ENCODE measurements at places on chromosomes 5 and 9.
A peak's percentile ranks its signal among the peaks of the same experiment; 100 is the strongest.

GRCh38 chr5:161299053-161299452 lies 247.5 kb downstream of the GABRB2 start:
- DNase-seq: no peak

DNA sequence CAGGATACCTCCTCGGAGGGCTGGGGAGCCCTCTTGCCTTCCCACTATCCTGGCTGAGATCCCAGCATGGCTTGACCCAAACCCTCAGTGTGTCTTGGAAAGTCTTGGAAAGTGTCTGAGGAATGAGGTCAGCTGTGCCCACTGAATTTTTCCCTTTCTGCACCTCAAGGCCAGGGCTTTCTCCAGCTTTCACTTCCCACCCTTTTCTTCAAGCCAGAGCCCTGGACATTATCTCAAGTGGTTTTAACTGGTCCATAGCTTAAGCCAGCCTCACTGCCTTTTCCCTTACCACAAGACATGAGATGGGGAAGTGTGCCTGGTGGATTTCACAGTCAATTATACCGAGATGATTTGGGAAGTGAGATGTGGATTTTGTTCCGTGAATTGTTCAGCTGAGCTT lies 35.7 kb upstream of the LHX2 start:
- DNase-seq: no peak

DNA sequence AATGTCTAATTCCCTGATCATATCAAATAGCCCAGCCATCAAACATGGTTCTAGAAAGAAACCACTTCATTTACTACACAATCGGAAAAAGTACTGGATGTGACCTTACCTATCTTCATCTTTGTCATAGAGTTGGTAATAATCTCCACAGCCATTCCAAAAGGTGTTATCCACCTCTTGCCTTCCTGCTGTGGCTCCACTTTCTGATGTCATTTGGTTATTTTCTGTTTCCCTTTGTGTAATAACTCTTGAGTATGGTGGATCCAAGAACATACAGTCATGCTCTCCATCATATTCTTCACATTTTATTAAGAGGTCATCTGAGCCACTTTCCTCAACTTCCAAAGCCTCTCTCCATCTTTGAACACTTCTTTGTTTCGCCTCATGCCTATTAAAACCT lies 31.7 kb downstream of the PJA2 start:
- no peak for DNase-seq

DNA sequence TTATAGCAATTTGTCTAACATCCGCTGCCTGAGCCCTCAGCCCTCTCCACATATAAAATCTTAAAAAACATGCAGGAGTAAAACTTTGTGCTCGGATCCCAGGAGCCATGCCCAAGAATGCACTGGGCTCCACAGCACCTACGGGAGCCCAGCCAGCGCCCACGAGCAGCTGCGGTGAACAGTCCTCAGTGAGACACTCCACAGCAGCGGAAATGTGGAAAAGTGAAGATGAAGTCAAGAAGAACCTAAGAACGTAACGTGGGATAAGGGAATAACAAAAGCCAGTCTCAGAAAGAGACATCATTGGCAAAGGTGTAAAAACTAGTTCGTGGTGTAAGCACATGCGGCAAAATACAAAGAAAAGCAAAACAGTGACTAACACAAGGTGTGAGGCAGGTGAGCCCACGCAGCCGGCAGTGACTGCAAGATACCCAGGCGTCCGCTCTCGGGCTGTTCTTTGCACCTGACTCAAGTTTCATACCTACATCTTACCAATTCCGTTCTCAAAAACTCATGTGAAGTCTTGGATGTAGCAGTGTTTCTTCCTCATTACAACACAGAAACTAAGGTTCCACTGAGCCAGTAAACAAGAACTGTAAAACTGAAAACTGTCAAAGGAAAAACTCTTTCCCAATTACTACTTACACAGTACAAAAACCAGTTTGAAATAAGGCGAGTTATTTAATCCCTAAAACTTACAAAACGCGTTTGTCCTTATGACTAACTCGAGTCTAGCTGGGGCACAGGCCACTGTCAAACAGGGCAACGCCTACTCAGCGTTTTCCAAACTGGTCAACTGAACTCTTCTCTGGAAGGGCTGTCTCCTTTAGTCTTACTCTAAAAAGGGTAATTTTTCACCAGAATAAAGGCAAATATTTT lies 1.7 kb downstream of the CAMSAP1 start:
- DNase-seq: peak; percentile 43

DNA sequence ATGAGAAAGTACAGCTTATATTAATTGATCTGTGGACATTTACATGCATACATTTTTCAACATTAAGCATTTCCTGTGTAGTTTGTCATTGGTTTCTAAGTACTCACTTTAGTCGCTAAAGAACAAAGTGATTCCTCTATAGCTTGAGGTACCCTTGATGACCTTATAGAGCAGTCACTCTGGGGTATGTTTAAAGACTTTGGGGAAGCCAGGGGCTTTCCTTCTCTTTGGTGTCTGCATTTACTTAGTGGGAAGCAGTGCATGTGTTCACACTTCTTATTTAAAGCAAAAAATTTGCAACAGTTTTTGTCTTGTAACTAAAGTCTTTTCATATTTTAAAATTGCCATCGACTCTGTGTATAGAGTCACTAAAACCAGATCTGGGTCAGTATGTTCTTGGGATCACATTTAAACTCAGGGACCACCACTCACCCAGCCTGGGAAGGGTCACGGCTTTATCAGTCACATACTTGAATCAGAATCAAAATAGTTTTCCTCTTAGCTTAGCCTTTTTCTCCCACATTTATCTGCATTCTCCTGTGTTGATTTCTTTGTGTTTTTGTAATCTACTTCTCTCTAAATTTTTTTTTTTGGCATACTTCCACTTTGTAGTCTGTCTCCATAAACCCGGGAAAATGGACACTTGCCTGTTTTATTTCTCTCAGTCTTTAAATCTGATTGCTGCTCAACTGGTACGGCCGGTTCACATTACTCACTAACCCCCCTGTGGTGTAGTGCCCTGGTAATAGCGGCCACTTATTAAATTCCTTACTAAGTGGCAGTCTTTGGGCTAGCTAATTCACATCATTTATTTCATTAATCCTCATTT lies 143.9 kb upstream of the FBN2 start:
- no peak for DNase-seq

DNA sequence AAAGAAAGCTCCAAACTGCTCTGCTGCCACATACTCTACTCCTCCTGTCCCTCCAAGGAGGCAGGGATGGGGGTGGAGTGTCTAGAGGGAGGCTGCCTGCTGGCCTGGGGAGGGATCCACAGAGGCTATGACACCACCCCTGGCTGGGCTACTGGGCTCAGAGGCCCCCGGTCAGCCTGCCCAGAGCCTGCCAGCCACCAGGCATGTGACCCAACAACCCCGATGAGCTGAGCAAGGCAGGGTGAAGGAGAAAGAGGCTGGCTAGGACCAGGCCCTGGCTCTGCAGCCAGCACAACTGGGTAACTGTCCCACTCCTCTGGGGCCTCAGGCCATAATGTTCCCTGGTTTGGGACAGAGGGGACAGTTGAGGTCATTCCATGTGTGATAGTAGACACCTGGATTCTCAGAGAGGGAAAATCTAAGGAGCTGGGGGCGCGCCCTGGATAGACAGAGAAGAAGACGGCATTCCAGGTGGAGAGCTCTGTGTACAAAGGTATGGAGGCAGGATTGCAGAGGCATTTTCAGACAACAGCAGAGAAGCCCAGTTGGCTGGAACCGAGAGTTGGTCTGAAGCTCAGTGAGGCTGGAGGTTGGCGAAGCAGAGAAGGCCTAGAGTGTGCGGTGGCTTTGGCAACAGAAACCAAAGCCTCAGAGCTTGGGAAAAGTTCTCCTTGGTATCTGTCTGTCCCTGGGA lies 33.8 kb upstream of the IL17B start:
- no peak for DNase-seq

DNA sequence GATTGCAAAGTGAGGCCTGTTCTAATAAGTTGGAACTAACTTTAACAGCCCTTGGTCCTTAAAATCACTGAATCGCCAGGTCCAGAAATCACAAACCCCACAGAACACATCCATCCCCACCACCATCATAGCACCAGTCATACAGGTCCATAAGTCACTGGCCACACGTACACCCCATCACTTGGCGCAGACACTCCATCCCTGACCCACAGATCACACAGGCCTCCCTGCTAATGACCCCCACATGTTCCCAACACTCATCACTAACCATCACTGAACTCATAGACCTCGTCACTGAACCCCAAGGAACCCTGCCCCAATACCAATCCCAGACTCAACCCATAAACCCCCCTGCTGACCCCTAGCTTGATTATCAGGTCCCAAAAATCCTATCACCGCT lies 41.2 kb upstream of the ZNF300 start:
- no peak for DNase-seq

GRCh38 chr9:133676450-133676849 lies 40.3 kb downstream of the DBH start:
- no peak for DNase-seq

- DNase-seq: no peak
Measured at GRCh38 chr9:130477564-130477963, 32.8 kb downstream of the ASS1 start.

DNA sequence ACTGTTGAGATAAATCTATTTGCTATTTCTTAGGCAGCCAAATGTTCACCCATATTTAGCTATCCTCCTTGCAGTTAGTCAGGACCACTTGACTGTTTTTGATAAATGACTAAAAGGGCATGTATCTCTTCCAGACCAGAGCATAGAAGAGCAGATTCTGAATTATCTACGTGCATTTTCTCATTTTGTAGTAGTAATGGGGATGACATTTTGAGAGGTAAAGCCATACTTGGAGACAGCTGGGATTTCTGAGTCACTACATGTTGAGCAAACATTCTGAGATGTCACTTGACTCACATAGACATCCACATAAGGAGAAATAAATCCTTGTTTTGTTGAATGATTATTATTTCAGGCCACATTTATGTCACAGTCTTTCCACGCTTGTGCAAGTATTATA lies 297.6 kb downstream of the CDH10 start:
- no peak for DNase-seq

DNA sequence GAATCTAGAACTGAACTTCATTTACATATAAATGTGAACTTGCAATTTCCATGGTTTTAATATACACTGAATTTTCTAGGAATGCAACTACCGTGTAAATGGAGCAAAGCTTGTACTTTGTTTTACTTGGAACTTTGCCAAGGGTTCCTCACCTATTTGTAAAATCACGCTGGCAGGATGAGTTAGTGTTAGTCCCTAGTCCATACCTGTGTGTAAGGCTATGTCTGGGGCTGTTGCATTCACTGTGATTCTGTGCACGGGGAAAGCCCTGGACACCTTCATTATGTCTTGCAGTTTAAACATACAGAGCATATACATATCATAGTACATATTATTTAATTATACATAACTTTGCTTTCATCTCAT lies 119.9 kb downstream of the PAX5 start:
- DNase-seq: no peak

DNA sequence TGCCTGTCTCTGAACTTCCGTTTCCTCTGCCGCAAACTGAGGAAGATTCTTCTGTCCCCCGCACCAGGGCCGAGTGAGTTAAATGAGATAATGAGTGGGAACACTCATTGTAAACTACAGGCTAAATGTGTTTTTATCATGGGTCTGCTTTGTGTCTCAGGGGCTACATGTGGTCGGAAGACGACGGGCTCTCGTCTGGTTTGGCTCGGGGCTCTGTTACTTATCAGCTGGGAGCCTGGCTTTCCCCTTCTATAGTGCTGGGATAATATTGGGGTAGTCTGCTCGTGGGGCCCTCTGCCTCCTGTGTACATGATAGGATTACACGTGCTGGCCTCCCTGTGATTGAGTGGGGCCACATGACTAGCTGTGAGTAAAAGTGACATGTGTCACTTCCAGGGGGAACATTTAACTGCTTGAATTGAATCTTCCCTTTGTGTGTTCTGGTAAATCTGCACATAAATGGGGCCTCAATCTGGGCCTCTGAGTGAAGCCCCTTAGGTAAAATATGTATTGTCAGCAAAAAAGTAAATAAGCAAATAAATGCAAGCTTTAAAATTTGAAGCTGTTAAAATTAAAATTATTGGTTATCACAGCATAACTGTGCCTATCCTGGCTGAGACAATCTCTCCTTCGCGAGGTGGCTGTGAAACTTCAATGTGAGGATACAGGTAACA lies 86.9 kb upstream of the SH3PXD2B start:
- DNase-seq: no peak

DNA sequence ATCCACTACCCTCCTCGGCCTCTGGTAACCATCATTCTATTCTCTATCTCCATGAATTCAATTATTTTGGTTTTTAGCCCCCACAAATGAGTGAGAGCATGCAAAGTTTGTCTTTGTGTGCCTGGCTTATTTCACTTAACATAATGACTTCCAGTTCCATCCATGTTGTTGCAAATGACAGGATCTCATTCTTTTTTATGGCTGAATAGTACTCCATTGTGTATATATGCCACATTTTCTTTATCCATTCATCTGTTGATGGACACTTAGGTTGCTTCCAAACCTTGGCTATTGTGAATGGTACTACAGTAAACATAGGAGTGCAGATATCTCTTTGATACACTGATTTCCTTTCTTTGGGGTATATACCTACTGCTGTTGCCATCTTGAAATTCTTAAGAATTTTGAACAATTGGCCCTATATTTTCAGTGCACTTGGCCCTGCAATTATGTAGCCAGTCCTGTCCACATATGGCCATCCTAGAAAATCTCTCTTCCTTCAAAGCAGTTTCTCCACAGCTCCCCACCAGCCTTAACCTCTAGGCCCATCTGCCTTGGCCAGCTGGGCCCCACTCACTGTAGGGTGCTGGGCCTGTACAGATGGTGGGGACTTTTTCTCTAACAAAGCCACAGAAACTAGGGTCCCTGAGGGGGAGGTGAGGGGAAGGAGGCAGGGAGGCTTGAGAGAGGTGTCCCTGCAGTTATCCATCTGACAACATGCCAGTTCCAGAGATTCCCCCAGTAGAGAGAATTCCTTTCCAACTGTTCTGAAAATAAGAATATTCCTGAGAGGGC lies 81.9 kb upstream of the LHFPL2 start:
- DNase-seq: no peak

DNA sequence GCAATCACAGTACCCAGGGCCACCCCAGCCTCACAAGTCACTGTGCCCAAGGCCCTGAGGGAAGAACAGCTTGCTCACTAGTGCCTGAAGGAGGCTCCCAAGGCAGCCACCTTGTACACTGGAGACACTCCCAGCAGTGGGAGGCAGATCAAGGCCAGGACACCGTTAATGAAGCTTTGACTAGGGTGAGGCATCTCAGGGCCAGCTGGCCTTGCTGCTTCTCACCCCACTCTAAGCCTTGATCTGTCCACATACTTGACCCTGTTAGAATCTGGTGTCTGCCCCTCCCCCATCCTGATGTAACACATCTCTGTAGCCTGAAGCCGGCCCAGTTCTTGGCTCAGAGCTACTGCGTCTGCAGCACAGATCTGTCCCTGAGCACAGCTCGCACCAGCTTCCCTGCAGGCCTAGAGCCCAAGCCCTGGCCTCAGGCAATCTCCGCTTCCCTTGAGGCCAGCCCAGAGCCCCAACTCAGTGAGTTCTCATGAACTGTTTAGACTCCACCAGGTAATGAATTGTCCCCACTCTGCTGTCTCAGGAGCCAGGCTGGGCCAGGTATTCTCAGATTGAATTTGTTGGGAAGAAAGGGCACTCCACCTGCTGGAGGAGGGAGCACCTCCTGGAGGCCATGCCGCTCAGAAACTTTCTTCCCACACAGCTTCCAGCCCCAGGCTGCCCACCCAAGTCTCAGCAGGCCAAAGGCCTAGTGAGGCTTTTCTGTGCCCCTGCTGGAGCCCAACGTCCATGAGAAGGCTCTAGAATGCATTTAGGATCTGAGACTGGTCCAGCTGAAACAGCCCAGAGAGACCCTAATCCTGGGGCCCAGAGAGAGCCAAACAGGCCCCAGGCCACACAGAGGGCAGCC lies 13.4 kb upstream of the JADE2 start:
- DNase-seq: no peak
